Activated CD4-positive, alpha-beta T cell treated with anti-CD3 and anti-CD28 coated beads, Interleukin-2, amount 50 U/mL, for 16 hours (primary cell): ENCODE measurements at places on chromosomes 6 and 20.
A peak's percentile ranks its signal among the peaks of the same experiment; 100 is the strongest.

DNA sequence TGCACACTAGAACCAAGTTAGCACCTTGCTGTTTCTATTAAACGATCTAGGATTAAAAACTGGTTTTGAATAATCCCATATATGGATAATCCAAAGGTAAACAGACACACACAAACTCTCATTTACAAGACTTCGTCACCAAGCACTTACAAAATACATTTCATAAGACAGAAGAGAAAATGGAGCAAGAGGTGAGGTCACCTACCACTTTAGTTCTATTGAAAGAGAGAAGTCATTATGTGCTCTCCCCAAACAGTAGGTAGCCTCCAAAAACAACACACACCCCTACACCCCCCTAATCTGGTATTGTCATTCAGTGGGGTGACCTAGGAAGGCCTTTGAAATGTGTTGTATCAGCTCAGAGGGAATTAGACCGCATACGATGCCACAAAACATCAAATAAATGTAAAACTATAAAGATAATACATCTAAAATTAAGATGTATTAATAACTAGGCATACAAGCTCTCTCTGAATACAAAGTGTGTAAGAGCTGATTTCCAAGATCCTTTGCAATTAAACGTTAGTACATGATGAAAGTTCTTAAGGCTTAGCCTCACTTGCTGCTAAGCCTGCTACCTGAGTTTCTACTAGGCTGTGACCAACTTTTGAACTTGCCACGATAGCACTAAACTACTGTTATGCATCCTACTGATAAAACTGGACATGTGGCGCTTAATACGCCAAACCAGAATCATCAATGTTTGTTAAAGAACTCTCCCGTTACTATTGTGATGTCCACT, 1.6 kb downstream of the SRPK1 start:
- DNase-seq = peak; percentile 10

DNA sequence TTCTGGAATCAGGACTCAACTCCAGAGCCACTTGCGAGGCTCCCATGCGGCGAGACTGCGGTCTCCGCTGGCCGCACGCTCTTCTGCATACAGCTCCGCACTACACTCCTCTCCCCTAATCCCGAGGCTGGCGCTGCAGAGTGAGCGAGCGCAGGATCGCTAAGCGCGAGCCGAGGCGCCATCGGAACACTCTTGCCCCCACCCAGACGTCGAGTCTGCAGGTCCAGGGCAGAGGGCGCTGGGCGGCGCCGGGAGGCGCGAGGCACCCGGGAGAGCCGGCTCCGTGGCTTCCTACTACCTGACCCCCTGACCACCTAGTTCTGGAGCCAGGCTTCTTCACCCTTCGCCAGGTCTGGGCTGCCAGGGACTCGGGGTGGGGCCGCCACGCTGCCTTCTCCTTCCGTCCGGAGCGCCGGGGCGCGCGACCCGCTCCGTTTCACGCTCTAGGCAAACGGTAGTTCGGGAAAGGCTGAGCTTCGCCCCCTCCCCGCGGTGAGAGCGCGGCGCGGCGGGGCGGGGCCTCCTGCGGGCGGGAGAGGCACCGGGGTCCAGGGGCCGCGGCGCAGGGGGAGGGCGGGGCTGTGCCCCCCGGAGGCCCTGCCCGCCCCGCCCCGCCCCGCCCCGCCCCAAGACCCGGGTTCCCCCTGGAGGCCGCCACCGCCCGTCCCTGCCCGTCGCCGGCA, 5.4 kb upstream of the TUBB2A start:
- DNase-seq = peak; percentile 44

DNA sequence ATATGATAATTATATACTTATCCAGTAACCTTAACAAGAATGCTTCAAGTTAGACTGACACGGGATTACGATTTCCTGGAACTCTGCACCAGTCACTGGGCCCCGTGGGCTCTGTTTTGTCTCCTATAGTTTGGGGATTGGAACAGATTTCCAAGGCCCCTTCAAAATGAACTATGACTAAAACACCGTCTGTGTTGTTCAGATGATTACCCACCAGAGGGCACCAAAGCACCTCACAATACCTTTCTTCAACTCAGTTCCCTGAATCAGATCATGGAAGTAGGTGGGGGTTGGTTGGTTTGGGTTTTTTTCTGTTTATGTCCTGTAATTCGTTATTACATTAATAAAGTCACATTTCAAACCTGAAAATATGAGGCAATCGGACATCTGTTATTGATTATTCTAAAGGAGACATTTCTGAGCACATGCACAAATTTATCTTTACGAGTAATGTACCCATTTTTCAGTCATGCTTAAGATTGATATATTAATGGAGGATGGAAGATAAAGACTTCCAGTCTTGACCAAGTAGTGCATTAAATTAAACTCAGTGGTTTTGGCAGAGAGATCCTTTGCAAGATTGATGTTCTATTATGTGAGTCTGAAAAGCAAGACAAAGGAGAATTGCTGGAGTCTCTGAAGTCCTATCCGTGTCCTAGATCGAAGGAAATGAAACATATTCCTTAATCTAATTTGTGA, 112.0 kb upstream of the COL21A1 start:
- DNase-seq = peak; percentile 63

DNA sequence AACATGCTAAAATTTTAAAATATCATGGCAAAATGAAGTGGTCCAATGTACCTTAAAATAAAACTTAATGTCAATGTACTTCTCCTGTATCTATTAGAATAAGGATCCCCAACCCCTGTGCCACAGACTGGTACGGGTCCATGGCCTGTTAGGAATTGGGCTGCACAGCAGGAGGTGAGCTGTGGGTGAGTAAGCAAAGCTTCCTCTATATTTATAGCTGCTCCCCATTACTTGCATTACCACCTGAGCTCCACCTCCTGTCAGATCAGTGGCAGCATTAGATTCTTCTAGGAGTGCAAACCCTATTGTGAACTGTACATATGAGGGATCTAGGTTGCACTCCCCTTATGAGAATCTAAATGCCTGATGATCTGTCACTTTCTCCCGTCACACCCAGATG, 86.0 kb downstream of the SLC16A10 start:
- no peak for DNase-seq

GRCh38 chr6:51949526-51949925, 137.9 kb downstream of the PKHD1 start:
- no peak for DNase-seq

GRCh38 chr6:701700-702479, 9.0 kb upstream of the EXOC2 start:
- DNase-seq = no peak

DNA sequence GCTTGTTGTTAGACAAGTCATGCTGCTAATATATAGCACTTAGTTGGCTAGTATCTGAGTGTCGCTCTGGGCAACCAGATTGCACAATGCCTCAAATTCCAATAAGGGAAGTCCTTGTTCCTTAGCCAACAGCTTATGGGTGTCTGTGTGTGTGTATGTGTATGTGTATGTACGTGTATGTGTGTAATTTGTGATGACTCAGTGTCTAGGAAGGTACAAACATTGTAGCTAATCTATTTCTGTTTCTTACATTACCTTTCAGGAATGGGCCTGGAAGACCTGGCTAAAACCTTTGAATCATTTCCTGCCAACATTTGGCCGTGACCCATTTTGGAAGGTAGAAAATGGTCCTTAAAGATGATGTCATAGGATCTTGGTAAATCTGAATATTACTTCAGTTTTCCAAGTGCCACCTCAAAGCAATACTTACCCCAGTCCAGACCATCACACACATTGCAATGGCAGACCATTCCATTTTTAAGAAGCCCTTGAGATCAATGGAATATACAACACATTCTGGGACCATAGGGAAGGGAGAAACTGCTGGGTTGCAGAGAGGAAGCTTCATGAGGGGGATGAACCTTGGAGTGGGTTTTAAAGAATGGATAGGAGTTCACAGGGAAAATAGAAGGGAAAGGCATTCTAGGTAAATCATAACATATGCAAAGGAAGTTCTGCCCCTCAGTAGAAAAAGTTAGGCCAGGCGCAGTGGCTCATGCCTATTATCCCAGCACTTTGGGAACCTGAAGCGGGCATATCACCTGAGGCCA, 25.1 kb downstream of the NEDD9 start:
- DNase-seq = no peak

- DNase-seq = no peak
Observed at GRCh38 chr6:97361286-97361685, 78.3 kb upstream of the MMS22L start.

DNA sequence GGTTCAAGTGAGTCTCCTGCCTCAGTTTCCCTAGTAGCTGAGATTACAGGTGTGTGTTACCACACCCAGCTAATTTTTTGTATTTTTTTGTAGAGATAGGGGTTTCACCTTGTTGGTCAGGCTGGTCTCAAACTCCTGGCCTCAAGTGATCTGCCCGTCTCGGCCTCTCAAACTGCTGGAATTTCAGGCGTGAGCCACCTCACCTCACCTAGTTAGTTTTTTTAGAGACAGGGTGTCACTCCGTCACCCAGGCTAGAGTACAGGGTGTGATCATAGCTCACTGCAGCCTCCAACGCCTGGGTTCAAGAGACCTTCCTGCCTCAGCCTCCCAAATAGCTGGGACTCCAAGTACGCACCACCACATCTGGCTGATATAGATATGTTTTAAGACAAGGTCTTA, 22.9 kb downstream of the SYTL3 start:
- DNase-seq = no peak

DNA sequence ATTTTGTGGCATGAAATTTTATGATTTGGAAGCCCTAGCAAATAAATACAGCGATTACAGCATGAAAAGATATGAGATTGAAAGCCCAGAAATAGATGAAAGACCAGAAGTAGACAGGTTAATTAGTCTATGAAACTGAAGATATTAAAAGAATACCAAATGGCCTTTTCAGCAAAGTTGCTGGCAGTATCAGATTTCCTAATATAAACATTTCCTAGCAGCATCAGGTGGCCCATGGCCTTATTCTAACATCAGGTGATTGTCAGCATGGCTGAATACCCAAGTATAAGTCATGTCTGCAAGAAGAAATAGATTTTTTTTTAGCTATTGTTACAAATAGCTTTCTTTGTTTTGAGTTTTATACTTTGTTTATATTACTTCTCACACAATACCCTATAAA, 93.2 kb downstream of the CLVS2 start:
- no peak for DNase-seq

- no peak for DNase-seq
Observed at GRCh38 chr6:129252377-129253071, 369.6 kb downstream of the LAMA2 start.

- DNase-seq = peak; percentile 30
Observed at GRCh38 chr6:17600527-17601385, 654 bp downstream of the FAM8A1 start.

GRCh38 chr20:12371990-12372389, 454.3 kb downstream of the BTBD3 start:
- DNase-seq = no peak

DNA sequence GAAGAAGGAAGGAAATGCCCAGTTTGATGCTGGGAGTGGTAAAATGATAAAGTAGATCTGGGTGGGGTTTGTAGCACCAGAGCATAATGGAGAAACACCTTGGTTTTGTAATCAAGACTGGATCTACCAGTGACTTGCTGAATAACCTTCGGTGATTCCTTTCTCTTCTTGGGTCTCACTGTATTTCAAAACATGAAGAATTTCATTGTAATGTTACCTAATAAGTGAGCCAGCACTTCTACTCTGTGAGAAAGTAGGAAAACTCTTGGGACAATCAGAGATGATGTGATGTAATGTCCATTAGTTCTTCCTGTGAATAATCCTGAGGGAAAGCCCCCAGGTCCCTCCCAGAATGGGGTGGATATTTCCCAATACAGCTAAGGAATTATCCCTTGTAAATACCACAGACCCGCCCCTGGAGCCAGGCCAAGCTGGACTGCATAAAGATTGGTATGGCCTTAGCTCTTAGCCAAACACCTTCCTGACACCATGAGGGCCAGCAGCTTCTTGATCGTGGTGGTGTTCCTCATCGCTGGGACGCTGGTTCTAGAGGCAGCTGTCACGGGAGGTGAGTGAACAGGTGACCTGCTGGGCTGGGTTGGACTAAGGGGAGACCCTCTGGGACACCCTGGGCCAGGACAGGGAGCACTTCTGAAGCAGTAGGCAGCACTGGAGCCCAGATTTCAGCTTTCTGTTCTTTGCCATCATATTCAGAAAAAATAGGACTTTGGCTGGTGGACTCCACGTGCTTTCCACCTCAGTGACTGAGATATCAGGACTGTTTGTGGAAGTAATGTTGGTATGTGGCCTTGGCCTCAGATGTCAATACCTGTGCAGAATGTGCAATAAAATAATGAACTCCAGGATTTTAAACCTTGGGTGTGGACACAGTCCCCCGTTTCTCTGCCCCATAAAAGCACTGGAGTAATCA, at the start of gene PI3:
TSS of gene PI3 (plus strand) at position 469 of the 931 bp plus-strand sequence. CDS start at position 490, 21 bp downstream.
- DNase-seq = no peak

- DNase-seq = no peak
Observed at GRCh38 chr20:62476056-62476838, 452 bp upstream of the GATA5 start.

DNA sequence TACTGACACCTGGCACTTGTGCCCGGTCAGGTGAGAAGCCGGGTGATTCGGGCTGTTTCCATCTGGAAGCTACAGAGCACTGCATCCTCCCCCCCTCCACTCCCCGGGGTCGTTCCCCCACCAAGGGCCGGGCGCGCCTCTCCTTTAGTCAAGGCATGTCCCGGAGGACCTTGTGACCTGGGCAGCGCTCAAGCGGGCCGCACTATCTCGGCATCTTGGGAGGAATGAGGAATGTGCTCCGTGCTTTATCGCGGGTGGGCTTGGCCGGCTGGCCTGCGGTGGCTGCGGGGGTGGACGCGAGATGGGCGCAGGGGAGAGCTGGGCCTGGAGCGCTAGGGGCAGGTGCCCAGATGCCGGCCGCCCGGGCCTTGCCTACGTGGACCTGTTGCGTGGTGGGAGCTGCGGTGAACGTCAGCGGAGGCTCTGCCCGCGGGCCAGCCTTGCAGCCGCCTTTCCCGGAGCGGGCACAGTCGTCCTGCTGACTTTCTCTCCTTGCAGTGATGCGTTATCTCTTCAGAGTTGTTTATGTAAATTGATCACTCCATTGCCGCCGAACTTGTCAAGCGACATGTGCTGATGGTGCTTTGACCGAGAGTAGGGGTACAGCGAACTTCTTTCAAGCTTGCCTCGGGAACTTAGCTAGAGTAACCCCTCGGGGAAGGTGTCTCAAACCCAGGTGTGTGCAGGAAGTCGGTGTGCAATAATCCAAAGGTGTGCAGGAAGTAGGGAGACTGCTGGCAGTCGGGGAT, 1.1 kb downstream of the LRRC1 start:
- no peak for DNase-seq

DNA sequence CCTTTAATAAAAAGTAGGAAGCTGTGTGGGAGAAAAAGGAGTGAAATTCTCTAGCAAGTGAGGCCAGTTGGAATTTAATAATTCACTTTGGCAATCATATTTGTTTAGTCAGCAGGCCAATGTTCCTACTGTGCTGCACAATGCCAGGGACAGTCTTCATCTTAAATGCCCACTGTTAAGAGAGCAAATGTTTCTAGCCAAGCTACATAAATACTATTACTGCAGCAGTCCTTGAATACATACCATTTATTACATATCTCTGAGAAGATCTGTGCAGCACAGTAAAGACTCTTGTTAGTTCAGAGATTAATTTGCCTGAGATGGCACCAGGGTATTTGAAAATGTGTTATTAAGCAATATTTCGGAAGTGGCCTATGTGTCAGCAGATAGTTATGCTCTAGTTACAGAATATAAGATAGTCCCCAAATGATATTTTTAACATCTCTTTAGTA, 105.4 kb downstream of the OGFRL1 start:
- no peak for DNase-seq

- no peak for DNase-seq
Observed at GRCh38 chr20:48828734-48829460, 1.1 kb upstream of the PREX1 start.
